ENCODE measurements at places on chromosomes 4 and X.

- no peak for DNase-seq
Observed at GRCh38 chr4:5874811-5875449, 18.0 kb downstream of the CRMP1 start.

GRCh38 chr4:155822572-155822971 is 43.5 kb downstream of the ASIC5 start:
- DNase-seq: no peak

- no peak for DNase-seq
Observed at GRCh38 chr4:135238940-135239339, 1037.4 kb upstream of the PABPC4L start.

- no peak for DNase-seq
Observed at GRCh38 chr4:25283948-25284347, 28.6 kb upstream of the ZCCHC4 start.

- DNase-seq: peak; percentile 14
Observed at GRCh38 chrX:137051978-137052642, 18.3 kb upstream of the GPR101 start.

- no peak for DNase-seq
Observed at GRCh38 chr4:9962611-9963314, 58.5 kb downstream of the SLC2A9 start.

- DNase-seq: no peak
Observed at GRCh38 chr4:83618431-83618830, 82.5 kb downstream of the GPAT3 start.

- no peak for DNase-seq
Observed at GRCh38 chrX:7068939-7069367, 78.6 kb upstream of the STS start.

GRCh38 chr4:109981936-109982335 is 69.3 kb downstream of the EGF start:
- DNase-seq: no peak

DNA sequence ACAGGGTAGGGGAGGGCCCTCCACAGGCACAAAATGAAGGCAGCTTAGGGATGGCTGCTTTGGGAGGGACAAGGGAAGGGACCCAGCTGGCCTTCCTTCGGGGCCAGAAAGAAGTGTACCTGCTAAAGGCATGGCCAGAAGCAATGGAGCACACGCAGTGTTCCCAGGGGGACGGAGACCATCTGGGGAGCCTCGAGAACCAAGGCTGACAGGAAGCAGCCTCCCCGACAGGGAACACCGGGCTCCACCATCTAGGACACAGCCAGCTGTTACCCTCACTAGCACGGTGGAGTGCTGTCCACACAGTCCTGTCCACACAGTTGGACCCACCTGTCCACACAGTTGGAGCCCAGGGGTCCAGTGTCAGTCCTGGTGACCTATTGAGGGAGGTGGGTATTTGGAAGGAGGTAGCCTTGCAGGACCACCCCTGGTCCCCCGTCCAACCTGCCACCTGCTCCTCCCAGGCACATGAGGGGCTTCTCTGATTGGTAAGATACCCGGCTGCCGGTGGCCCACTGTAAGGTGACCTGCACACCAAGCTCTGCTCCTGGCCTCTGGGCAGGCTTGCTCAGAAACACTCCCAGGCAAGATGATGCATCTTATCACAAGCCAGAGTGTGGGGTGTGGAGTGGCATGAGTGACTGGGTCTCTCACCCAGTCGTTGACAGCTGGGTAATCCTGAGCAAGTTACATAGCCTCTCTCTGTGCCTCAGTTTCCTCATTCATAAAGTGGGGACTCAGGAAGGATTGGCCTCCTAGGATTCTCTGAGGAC is 20.5 kb upstream of the AFAP1 start:
- no peak for DNase-seq
